ENCODE measurements at places on chromosomes 11 and 22.

DNA sequence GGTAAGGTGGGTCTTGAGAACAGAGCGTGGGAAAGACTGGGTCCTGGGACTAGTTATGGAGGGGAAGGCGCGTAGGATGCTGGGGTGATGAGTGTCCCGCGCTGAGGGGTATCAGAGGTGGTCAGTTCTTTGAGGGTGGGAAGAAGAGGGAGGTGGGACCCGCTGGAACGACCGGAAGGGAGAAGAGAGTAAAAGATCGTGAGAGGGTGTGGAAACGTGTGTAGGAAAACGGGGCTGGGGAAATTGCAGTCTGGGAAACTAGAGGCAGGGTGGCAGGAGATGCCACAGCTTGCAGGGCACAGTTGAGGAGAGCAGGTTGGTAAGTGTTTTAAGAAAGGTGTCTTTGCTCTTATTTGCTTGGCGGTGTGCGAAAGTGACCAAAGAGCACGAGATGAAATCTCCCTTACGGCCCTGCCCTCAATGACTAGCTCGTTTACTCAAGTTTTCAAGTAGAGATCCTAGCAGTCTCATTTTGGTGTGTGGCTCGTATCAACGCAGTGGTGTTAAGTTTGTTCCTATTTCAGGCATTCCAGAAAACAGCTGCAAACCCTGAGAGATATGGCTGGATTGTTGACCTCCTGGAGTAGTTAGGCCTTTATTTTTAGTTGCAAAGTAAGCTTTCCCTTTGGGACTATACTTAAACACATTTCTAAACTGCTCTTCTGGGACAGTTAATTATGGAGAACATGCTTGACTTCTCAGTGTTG, 615 bp downstream of the STT3A start:
- peak; percentile 3 for DNase-seq

- DNase-seq: peak; percentile 85
These were observed 14.1 kb downstream of the MIAT start for GRCh38 chr22:26671317-26672059.

GRCh38 chr11:60396799-60397198, 540 bp downstream of the MS4A14 start:
- no peak for DNase-seq

DNA sequence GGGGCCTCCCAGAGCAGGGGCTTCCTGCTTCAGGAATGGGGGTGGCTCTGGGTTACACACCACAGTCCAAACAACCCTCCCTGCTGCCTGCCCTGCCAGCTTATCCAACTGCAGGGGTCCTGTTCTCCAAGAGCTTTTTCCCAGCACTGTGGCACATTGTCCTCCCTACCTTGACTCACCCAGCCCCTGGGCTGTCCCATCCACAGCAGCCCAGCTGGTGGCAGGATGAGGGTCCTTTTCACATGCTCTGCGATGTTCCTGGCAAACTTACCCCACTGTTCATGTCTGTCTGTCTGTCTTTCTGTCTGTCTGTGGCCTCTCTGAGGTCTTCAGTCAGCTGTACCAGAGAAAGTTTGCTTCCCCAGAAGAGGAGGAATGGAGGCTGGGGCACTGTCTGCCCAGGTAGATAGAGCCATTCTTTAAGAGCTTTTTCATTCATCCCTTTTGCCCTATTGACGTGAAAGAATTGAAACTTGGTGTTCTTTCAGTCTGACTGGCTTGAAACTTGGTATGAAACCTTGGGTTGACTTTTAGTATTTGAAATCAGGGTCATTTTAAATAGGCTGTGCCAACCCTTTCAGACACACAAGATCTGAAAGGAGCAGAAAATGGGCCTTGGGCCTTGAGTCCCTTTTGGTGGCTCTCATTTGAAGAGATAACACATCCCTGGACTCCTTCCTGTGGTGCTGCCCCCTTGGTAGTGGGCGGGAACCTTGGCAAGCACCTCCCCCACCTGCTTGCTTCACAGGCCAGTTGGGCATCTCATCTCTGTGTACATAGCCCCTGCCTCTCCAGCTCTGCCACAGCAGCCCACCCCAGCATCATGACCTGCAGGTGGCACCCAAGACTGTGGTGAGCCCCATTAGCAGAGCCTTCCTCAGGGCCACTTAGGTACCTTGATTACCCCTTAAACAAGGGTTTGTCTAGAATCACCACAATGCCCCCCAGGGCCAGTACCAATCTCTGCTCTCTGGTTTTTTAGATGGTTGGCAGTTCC, 74.6 kb upstream of the SUSD2 start:
- DNase-seq: peak; percentile 25

DNA sequence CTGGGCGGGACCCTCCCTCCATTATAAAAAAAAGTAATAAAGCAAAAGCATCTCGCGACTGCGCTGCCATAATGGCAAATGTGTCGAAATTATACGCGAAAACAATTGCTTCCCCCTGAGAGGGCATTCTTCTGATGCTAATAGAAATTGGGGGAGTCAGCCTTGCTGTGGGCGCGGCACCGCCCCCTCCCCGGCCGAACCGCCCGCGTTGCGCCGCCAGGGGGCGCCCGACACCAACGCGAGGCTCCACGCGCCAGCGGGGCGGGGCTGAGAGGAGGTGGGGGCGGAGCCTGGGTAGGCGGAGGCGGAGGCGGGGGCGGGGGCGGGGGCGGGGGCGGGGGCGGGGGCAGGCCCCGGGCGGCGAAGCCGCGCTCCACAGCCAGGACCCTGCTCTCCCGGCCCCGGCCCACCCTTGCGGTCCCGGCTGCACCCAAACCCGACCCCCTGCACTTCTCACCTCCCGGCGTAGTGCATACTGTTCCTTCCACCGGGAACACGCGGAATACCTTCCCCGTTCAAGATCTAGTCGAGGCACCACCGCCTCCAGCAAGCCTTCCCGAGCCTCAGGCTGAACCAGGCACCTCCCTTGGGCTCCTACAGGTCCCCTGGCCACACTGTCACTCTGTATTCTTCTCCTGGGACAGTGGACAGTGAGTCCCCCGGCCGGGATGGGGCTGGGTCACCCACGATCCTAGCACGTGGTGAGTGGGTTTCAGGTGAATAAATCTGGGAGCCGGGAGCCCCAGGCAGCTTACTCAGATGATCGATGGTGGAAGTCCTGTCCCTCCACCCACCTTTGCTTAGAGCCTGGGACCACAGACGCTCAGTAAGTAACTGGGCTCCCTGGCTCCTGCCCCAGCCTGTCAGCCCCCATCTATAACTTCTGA, 15.5 kb upstream of the UPK3A start:
- peak; percentile 98 for DNase-seq

DNA sequence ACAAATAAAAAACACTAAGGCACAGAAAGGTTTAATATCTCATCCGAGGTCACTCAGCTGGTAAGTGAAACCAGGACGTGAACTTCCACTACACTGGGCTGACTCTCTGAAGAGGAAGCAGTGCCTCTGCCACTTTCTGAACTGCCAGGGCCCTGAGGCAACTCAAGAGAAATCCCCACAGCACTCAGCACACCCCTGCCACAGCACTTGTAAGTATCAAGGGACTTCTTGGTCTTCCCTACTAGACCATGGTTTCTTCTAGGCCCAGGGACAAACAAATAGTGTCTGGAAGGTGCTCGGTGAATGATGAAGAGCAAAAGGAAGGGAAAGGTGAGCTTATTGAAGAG, 49.7 kb downstream of the RPL27A start:
- DNase-seq: peak; percentile 18

DNA sequence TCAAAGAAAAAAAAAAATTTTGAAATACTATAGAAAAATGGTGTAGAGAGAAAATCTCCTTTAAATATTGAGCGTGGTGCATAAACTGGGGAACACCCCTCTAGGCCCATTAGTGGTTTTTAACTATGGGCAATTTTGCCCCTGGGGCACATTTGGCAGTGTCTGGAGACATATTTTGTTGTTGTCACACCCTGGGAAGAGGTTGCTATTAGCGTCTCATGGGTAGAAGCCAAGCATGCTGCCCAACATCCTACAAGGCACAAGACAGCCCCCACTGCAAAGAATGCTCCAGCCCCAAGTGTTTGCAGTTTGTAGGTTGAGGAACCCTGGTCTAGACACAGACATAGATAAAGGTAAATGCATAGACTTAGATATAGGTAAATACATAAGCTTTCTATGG, 92.6 kb downstream of the KIAA1671 start:
- no peak for DNase-seq

DNA sequence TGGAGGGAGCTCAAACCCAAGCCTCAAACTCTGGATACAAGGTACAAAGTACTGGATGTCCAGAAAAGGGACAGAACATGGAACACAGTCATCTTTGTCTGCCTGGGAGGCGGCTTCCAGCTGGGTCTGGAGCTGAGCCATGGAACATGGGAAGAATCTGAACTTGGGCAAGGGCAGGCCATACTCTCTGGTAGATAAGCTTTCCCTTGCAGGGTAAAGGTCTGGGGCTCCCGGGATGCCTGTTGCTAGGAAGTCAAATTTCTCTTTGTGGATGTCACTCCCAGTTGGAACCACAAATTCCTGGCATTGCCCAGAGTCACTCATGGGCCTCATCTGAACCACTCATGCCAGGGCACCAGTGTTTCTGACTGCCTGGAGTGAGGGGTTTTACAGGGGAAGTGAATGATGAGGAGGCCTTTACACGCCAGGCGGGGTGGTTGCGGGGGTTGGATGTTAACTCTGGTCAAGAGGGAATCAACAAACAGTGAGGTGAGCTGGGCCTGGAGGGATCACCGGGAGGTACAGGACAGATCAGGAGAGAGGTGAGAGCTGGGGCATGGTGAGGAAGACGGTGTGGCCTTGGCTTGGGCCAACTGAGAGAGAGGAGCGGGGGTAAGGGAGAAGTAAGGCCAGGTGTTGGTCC, 5.7 kb downstream of the FTH1 start:
- no peak for DNase-seq

- DNase-seq: no peak
These were observed 20.1 kb upstream of the CD44 start for GRCh38 chr11:35118906-35119305.

- no peak for DNase-seq
These were observed 26.3 kb upstream of the EHF start for GRCh38 chr11:34594603-34595002.

DNA sequence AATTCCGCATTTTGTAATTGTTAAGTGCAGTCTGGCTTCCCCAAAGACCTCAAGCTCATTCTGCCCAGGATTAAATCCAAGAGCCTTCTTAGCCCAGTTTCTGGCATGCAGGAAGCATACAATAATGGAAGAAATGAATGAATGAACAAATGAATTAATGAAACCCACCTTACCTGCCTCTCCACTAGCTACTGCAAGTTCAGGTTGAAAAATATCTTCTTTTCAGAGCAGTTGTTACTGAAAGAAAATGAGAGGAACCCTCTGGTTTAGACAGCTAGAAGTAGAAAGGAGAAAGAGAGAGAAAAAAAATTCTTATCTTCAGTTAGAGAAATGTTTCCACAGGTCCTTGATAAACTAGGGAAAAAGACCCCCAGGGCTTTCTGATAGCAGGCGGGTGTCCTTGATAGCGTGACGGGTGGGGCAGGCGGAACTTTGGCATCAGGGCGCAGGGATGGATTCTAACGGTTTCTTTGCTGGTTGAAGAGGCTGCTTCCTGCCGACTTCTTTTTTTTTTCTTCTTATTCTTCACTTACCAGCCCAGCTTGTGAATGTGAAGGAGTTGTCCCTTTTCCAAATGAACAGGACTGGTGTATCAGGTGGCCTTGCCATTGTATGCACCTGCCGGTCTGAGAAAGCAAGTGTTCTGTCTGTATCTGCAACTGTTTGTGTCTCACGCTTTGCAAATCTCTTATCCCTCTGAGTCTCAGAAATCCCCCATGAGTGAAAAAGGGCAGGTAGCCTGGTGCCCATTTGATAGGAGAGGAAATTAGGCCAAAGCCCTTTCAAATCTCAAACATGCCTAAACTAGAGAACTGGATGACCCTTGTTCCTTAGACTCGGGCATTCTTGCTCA, 10.0 kb downstream of the LMO2 start:
- DNase-seq: no peak

- no peak for DNase-seq
These were observed 42.4 kb downstream of the ADAMTS8 start for GRCh38 chr11:130386056-130386455.

GRCh38 chr11:13102865-13103539, 93.9 kb downstream of the RASSF10 start:
- DNase-seq: no peak

DNA sequence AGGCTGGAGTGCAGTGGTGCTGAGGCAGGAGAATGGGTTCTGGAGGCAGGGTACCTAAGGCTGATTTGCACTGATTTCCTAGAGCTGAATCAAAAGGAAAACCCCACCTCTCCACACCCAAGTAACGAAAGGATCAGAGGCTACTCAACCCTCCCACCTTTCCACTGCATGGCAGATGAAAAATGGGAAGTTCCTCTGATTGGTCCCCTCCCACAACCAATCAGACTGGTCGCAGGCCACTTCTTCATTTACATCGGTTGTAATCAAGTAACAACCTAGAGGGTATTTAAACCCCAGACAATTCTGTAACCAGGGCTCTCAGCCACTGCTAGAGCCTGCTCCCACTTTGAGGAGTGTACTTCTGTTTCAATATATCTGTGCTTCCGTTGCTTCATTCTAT, 18.6 kb upstream of the PARVB start:
- DNase-seq: no peak

GRCh38 chr11:119432484-119433357, 9.7 kb upstream of the THY1 start:
- no peak for DNase-seq

- DNase-seq: no peak
These were observed 36.9 kb upstream of the POLA2 start for GRCh38 chr11:65224930-65225278.

GRCh38 chr11:12539572-12539971, 134.6 kb upstream of the TEAD1 start:
- DNase-seq: no peak

DNA sequence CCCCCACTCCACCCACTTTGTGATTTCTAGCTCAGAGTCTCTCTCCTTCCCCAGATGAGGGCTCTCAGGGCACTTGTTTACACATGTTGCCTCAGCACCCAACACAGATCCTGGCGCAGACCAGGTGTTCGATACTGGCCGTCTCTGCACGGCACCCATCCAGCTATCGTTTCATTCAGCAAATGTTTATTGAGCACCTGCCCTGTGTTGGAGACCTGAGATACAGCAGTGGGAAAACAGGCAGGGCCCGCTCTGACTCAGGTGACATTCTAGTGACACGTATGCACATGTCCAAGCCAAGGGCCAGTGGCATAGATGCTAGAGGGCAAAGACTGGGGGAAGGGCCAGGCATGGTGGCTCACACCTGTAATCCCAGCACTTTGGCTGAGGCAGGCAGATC, 71.9 kb downstream of the NFAM1 start:
- DNase-seq: no peak

GRCh38 chr11:9596926-9597464, 23.5 kb downstream of the WEE1 start:
- no peak for DNase-seq

GRCh38 chr11:65781152-65781961, 581 bp upstream of the AP5B1 start:
- no peak for DNase-seq

DNA sequence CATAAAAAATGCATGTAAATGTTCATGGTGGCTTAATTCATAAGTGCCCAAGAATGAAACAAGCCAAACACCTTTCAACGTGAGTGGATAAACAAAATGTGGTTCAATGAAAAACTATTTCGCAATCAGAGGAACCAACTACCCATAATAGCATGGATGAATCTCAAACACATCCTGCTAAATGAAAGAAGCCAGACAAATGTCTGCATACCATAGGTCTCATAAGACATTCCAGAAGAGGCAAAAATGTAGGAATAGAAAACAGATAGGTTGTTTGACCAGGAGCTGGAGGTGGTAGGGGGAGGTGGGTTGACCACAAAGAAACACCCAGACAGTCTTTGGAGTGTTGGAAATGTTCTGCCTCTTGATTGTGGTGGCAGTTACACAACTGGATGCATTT, 13.2 kb upstream of the OSBPL5 start:
- DNase-seq: peak; percentile 4
